ENCODE measurements at places on chromosomes 6 and 20.

- no peak for DNase-seq
These were observed 278.7 kb upstream of the PRND start for GRCh38 chr20:4443016-4443415.

GRCh38 chr6:56347526-56347925 lies 100.1 kb upstream of the COL21A1 start:
- peak; percentile 47 for DNase-seq

DNA sequence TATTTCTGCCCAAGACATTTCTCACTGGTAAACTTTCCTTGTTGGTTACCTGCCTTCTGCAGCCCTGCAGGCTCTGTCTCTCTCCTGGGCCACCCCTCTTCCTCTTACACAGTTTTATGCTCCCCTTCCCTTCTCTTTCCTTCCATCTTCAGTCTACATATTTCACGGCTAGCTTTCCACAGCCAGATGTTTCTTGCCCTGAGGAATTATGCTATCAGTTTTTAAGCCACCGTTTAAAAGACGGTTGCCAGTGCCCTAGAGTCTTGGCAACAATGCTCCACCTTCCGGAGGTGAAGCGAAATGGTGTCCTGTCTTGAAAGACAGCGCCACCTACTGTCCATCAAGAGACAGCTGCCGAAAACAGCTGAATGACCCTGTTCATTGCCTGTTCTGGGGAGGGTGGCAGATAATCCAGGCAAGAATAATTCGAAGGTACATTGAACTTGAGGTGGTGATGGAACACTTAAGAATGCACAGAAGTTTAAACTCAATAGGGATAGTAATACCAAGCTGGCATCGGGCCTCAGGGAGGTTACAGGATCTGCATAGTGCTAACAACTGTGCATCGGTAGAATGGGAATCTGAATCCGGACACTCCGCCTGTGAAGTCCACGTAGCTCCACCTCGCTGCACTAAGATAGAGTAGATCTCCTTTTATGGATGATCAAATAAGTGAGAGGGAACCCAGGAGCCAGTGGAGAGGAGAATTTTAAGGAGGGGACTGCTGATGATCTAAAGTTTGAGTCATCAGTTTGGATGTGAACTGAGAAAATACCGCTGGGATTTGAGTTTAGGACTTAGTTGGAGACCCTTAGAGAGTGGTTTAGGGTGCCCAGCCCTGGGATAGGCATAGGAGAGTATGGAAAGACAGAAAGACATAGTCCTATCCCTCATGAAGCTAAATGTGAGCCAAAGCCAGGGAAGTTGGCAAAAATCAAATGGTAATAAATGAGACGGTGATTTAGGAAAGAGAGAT lies 4.8 kb upstream of the TRIM40 start:
- peak; percentile 76 for DNase-seq

DNA sequence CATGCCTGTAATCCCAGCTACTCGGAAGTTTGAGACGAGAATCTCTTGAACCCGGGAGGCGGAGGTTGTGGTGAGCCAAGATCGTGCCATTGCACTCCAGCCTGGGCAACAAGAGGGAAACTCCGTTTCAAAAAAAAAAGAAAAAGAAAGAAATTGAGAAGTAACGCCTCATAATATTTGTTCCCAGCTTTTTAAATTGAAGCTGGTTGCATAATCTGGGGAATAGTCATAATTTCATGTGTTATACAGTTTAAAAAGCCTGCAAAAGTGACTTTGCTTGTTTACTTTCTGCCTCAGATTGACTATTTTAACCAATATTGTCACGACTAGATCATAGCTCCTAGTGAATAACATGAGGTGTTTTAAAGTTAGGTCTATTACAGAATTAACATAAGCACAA lies 7.2 kb downstream of the FAM217B start:
- no peak for DNase-seq

- DNase-seq = no peak
These were observed 121.2 kb downstream of the INSM1 start for GRCh38 chr20:20489054-20489453.

- no peak for DNase-seq
These were observed 3.7 kb upstream of the RBM38 start for GRCh38 chr20:57387463-57387862.

GRCh38 chr20:62959101-62959971 lies 6.8 kb downstream of the SLC17A9 start:
- no peak for DNase-seq

DNA sequence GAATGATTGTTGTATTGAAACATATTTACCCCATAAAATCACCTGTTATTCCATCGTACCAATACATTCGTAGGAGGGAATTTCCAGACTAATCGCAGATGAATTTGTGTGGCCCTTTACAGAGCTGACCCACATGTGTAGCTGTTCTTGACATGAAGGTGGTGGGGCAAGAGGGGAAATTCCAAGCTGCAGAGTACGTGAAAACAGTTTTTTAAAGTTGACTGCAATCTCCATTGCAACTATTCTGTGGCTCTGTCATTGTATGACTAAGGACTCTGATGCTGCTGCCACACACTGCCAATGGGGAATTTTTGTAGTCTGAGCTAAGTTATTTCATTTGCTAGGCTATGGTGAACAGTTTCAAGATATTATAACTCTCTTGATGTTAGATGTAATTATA lies 46.4 kb upstream of the ADTRP start:
- no peak for DNase-seq

DNA sequence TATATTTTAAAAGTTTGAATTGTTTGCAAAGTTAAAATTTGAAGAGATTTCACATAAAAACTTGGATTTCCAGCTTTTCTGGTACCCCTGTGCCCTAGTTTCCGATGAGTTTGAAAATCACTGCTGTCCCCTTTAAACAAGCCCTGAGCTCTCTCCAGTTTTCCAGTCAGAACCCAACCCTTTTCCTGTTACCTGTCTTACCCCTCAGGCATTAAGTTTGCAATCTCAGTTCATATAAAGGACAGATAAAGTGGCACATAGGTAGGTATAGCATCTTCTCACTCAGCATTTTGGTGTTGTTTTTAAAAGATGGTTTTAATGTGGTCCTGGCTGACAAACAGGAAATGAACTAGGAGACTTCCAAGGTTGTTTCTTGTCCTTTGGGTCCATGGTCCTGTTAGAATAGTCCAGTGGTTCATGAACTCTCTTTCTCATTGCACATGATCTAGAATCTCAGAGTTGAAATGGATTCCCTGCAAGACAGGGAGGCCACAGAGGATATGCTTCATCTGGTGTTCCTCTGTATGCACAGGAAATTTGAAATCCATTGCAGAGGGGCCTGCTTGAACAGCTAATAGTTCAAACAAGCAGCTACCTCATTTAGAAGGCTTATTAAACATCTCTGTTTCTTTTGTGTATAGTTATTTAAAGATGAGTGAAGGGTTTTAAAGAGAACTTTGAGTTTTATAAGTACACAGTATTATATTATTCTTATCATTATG lies 82.7 kb downstream of the JAG1 start:
- DNase-seq = no peak

DNA sequence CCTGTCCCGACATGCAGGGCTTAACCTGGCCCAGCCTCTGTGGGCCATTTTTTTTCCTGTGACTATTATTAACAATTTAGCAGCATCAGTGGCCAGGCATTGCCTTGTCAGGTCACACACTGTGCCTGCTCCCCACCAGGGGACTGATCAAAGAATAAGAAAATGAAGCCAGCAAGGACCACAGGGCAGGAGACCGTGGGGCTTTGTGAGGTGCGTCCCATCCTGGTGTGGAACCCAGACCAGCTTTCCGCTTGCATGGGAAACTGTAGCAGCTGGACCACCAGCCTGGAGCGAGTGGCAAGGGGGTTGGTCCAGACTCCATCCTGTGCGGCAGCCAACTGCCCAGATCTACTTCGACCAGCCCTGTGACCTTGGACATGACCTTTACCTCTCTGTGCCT lies 218.3 kb downstream of the ANKRD60 start:
- DNase-seq = no peak

DNA sequence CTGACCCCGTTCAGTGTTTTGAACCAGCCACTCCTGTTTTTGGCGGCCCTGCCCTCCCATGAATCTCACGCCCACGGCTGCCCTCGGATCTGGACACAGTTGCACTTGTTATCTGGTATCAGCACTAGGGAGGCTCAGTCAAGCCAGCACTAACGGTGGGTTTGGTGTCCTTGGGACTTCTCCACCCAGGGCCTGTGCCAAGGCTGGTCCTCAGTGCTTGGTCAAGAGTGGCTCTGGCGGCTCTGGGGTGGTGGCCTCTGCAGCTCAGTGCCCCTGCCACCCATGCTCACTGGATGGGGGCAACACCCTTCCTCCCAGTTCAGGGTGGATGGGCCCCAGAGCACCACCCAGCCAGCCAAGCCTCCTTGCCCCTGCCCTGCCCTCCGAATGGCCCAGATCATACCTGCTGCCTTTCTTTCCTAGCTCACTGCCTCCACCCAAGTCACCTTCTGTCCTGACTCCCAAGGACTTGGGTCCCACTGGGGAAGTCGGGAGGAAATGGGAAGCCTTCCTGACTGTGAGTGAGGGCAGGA lies 54.7 kb downstream of the SSR1 start:
- DNase-seq = no peak

DNA sequence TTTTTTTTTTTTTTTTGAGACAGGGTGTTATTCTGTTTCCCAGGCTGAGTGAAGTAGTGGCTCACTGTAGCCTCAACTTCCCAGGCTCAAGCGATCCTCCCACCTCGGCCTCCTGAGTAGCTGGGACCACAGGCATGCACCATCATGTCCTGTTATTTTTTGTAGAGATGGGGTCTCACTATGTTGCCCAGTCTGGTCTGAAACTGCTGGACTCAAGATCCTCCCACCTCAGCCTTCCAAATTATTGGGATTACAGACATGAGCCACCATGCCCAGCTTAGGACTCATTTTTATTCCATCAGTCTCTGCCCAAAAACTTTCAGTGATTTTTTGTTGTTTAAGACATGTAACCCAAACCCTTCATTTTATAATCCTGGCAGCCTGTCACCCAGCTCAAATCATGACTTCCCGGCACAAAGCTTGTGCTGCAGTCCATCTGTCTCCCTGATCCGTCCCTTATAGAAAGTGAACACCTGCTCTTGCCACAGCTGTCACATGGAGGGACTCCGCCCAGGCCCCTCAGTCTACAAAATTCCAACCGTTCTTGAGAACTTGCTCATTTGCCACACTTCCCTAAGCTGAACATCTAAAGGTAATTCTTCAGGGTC lies 183.9 kb upstream of the JARID2 start:
- no peak for DNase-seq

- no peak for DNase-seq
These were observed 42.6 kb upstream of the MRGBP start for GRCh38 chr20:62753626-62754025.

GRCh38 chr6:4906293-4907276 lies 97.3 kb downstream of the RPP40 start:
- no peak for DNase-seq

DNA sequence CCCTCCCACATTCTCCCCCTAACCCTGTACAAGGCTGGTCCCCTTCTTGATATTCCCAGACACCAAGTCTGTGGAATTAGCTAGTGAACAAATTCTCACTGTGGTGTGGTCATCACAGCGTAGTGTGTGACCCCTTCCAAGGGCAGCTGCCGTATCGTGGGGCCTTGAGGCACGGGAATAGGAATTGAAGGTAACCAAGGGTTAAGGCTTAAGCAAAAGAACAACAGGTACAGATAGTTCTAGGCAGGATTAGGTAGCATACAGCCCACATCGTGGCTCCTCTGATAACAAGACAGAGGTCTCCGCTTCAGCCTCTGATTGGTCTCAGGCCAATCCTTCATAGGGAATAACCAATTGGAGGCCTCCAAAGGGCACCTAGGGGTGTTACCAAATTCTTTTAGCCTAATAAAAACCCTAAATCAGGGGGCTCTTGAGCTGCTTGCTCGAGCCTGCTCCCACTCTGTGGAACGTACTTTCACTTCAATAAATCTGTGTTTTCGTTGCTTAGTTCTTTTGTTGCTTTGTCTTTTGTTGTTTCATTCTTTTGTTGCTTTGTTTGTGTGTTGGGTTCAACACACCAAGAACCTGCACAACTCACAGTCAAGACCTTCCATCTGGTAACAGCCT lies 64.7 kb downstream of the GPR6 start:
- DNase-seq = no peak

DNA sequence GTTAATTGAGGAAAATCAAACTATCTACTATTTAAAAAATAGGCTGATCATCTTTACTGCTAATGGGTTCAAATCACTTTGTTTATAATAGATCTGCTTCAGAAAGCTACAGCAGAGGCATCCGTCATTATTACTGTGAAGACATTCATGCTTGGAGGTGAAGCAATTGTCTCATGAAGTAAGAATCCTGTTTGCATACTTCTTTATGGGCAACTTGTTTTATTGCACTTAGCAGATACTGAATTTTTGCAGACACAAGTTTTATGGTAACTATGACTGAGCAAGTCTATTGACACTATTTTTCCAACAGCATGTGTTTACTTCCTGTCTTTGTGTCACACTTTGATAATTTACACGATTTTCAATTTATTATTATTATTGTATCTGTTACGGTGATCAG lies 573.9 kb downstream of the RFPL4B start:
- no peak for DNase-seq

DNA sequence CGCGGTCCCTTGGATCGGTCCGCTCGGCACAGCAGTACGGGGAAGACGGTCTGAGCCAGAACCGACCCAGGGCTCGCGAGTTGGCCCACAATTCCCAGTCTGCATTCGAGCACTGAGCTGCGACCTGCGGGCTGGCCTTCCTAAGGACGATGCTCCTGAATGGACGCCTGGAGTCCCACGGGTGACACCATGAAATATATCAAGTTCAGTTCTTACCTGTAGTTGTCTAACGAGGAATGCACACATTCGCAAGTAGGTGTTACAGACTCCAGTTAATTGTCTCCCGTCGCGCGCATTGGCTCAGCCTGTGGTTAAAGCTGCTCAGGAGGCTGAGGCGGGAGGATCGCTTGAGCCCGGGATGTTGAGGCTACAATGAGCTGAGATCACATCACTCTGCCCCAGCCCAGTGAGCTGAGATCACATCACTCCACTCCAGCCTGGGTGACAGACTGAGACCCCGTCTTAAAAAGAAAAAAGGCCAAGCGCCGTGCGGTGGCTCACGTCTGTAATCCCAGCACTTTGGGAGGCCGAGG lies 802 bp downstream of the PEX7 start:
- no peak for DNase-seq

DNA sequence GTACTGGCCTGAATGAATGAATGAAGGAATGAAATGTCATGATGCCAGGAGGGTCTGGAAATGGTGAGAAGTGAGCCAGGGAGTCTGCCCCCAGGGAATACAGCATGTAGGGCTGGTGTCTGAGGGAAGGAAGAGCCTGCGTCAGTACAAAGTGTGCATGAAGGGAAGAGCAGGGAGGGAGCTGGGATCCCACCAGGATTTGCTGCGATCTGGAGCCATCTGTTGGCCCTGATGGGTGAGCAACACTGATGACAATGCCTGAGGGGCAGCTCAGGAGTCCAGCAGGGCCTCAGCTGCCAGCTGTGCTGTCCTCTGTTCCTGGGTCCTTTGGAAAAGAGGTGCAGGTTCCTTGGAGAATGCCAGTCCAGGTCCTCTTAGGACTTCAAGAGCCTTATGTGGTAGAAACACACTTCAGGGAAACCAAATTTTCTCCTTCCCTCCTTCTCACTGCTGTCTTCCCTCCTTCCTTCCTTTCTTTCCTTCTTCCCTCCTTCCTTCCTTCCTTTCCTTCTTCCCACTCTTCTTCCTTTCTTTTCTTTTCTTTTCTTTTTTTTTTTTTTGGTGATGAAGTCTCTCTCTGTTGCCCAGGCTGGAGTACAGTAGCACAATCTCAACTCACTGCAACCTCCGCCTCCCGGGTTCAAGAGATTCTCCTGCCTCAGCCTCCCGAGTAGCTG lies 11.5 kb downstream of the BPI start:
- DNase-seq = no peak
